ENCODE measurements at places on chromosomes 1 and 21. TPM values are rescaled to one million over a fixed set of nuclear protein-coding genes. Genes with fewer than 3 reads are reported as not detected.
A peak's percentile ranks its signal among the peaks of the same experiment; 100 is the strongest.

DNA sequence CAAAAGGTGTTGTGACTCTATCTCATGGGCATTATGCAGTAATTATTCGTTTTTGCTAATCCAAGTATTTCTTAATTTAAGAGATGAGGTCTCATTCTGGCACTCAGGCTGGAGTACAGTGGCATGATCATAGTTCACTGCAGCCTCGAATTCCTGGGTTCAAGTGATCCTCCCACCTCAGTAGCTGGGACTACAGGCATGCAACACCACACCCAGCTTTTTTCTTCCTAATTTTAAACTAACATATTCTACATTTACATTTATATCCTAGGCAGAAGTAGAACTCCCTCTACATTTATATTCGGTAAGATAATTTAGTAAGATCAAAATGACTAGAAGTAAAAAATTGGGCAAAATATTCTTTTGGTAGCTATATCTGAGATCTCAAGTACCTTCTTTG, 50.5 kb upstream of the RBM34 start:
- no peak overlapping the region for H3K4me3 ChIP-seq
- no peak overlapping the region for H3K27ac ChIP-seq
- H3K4me1 ChIP-seq = no peaks in the 10 kb centered on the region

GRCh38 chr1:219664310-219665029, 51.6 kb upstream of the ZC3H11B start:
- H3K36me3 ChIP-seq = no peaks in the 10 kb centered on the region
- H3K4me1 ChIP-seq = no peaks in the 10 kb centered on the region
- no peak overlapping the region for H3K27ac ChIP-seq
- H3K27me3 ChIP-seq = no peaks in the 10 kb centered on the region
- no peak for DNase-seq
- H3K4me3 ChIP-seq = no peak overlapping the region

- H3K36me3 ChIP-seq = no peaks in the 10 kb centered on the region
- DNase-seq = peak; percentile 87
- no peaks in the 10 kb centered on the region for H3K27me3 ChIP-seq
- H3K4me1 ChIP-seq = peaks cover 14% of the 10 kb centered on the region
These were observed 1.8 kb upstream of the CKS1B start for GRCh38 chr1:154972517-154973343.

DNA sequence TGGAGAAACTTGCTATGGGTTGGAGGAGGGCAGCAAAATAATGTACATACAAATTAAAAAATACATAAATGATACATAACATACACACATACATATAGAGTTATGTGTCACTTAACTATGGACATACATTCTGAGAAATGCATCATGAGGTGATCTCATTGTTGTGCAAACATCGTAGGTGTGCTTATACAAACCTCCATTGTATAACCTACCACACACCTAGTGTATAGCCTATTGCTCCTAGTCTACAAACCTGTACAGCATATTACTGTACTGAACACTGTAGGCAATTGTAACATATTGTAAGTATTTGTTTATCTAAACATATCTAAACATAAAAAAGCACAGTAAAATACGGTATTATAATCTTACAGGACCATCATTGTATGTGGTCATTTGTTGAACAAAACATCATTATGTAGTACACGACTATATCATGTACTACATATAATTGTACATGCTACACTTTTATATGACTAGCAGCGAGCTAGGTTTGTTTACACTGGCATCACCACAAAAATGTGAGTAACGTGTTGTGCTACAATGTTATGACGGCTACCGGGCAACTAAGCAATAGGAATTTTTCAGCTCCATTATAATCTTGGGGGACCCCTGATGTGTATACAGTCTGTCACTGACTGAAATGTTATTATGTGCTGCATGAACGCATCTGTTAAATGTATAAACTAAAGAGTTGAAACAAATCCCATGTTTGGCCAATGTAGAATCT, 35.5 kb downstream of the ITGB3BP start:
- DNase-seq = peak; percentile 20
- no peaks in the 10 kb centered on the region for H3K36me3 ChIP-seq
- no peak overlapping the region for H3K4me3 ChIP-seq
- no peak overlapping the region for H3K27ac ChIP-seq

GRCh38 chr1:89946532-89946931, 48.4 kb upstream of the ZNF326 start:
- no peaks in the 10 kb centered on the region for H3K4me1 ChIP-seq
- H3K4me3 ChIP-seq = no peak overlapping the region
- no peaks in the 10 kb centered on the region for H3K27me3 ChIP-seq
- no peaks in the 10 kb centered on the region for H3K36me3 ChIP-seq
- DNase-seq = no peak

DNA sequence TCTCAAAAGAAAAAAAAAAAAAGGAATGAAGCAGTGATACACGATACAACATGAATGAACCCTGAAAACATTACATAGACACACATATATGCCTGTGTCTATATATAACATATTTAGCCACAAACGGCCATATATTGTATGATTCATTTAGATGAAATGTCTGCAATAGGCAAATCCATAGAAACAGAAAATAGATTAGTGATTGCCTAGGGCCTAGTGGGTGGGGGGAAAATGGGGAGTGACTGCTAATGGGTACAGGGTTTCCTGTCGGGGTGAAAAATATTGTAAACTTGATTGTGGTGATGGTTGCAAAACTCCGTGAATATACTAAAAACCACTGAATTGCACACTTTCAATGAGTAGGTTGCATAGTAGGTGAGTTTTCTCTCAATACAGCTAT, 6.0 kb upstream of the H6PD start:
- no peak for DNase-seq
- H3K27me3 ChIP-seq = no peaks in the 10 kb centered on the region
- no peaks in the 10 kb centered on the region for H3K4me1 ChIP-seq
- no peak overlapping the region for H3K4me3 ChIP-seq

DNA sequence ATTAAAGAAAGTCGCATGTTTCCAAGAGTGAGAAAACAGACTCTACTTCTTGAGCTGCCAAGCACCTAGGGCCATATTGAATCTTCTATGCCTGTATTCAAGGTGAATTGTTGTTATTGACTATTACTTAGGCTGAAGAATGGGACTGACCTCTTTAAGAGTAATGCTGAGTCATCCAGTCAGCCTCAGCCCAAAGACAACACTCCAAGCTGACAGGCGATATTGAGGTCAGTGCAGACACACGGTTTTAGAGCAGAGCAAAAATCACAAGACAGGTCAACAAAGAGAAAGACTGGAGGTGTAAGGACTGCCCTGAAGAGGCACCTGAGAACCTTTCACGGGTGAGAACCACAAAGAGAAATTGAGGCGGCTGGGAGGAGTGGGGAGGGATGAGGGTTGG, 146.9 kb downstream of the MIS18A start:
- H3K27ac ChIP-seq = no peak overlapping the region
- no peak for DNase-seq
- no peaks in the 10 kb centered on the region for H3K4me1 ChIP-seq
- no peaks in the 10 kb centered on the region for H3K36me3 ChIP-seq
- no peak overlapping the region for H3K4me3 ChIP-seq

- no peaks in the 10 kb centered on the region for H3K27me3 ChIP-seq
- DNase-seq = no peak
- H3K4me3 ChIP-seq = no peak overlapping the region
- H3K4me1 ChIP-seq = peaks cover 9% of the 10 kb centered on the region
These were observed 27.1 kb upstream of the RERE start for GRCh38 chr1:8844501-8845006.

DNA sequence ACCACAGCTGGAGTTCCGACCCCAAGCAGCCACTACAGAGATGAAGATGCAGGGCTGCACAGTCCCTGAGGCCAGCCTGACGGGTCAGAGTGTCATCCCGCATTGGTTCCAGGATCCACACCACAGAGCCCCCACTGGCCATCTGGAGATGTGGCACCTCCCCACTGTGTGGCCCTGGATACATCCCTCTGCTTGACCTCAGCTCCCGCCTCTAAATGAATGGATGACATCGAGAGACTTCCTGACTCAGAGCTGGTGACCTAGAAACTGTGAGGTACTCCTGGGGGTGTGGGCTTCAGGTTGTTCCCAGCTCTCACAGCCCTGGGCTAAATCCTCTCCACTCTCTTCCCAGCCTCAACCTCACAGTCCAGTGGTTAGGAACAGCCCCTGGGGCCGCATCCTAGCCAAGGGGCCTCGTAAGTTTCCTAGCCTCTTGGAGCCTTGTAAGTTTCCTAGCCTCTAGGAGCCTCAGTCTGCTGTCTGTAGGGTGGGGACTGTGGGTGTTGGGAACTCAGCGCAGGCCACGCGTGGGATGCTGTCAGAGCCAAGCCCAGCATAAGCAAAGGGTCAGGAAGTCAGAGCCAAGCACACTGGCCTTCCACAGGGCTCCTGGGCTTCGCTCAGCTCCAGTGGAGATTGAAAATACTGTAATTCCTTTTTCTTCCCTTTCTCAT, 87.5 kb upstream of the RUNX3 start:
- H3K27me3 ChIP-seq = no peaks in the 10 kb centered on the region
- H3K27ac ChIP-seq = no peak overlapping the region
- no peaks in the 10 kb centered on the region for H3K4me1 ChIP-seq
- H3K36me3 ChIP-seq = no peaks in the 10 kb centered on the region
- no peak overlapping the region for H3K4me3 ChIP-seq

- no peaks in the 10 kb centered on the region for H3K4me1 ChIP-seq
- no peaks in the 10 kb centered on the region for H3K27me3 ChIP-seq
- no peak for DNase-seq
- H3K36me3 ChIP-seq = no peaks in the 10 kb centered on the region
These were observed 28.5 kb upstream of the RLF start for GRCh38 chr1:40132383-40133311.

GRCh38 chr1:246333855-246334254, 173.2 kb downstream of the SMYD3 start:
- H3K36me3 ChIP-seq = no peaks in the 10 kb centered on the region

DNA sequence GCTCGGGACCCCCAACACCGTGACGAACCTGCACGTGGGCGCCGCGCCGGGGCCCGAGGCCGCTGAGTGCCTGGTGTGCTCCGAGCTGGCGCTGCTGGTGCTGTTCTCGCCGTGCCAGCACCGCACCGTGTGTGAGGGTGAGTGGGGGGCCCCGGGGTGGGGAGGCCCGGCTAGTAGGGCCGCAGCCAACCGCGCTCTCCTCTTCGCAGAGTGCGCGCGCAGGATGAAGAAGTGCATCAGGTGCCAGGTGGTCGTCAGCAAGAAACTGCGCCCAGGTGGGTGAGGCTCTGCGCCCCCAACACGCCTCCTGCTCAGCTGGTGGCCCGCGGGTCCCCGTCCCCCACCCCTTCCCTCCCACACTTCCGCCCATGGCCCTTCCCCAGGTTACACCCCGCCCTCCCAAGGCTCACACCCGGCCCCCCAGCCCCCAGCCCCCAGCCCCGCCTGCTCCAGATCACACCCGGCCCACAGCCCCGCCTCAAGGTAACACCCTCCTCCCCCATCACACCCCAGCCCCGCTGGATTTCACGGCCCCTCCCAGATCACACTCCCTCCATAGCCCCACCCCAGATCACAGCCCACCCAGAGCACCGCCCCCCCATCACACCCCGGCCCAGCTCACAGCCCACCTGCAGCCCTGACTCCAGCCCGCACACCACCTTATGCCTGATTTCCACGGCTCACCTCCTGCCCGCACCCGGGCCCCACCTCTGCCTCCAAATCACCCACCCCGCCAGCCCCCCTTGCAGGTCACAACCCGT, 2.4 kb upstream of the MMP23B start:
- H3K4me3 ChIP-seq = no peak overlapping the region
- no peaks in the 10 kb centered on the region for H3K36me3 ChIP-seq
- peaks cover 9% of the 10 kb centered on the region for H3K27me3 ChIP-seq
- H3K4me1 ChIP-seq = no peaks in the 10 kb centered on the region

- no peaks in the 10 kb centered on the region for H3K4me1 ChIP-seq
- H3K27me3 ChIP-seq = no peaks in the 10 kb centered on the region
- H3K36me3 ChIP-seq = no peaks in the 10 kb centered on the region
- H3K27ac ChIP-seq = no peak overlapping the region
- DNase-seq = no peak
These were observed 14.5 kb downstream of the SYT11 start for GRCh38 chr1:155873860-155874259.

DNA sequence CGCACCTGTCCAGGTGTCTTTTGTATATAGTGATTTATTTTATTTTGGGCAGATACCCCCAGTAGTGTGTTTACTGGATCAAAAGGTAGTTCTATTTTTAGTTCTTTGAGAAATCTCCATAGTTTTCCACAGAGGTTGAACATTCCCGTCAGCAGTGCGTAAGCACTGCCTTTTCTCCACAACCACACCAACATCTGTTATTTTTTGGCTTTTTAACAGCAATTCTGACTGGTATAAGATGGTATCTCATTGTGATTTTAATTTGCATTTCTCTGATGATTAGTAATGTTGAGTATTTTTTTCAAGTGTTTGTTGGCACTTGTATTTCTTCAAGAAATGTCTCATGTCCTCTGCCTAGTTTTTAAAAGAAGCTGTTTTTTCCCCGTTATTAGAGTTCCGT, 39.2 kb downstream of the FOXJ3 start:
- no peaks in the 10 kb centered on the region for H3K4me1 ChIP-seq
- no peaks in the 10 kb centered on the region for H3K36me3 ChIP-seq
- H3K27ac ChIP-seq = no peak overlapping the region
- no peak overlapping the region for H3K4me3 ChIP-seq
- DNase-seq = no peak

GRCh38 chr1:156859523-156860112, 701 bp upstream of the INSRR start:
- H3K36me3 ChIP-seq = no peaks in the 10 kb centered on the region
- H3K4me1 ChIP-seq = peaks cover 17% of the 10 kb centered on the region
- no peak for DNase-seq
- peak overlapping the region; percentile 11 for H3K4me3 ChIP-seq

The CYP4Z1 gene
- total RNA-seq = 2.0 TPM

The H3-3A gene
- 481 TPM for total RNA-seq

The OR2L8 gene
- total RNA-seq = not detected

The RHD gene
- total RNA-seq = not detected

The FAM3B gene
- total RNA-seq = 19.4 TPM

The INAVA gene
- total RNA-seq = 27.1 TPM

The MATN1 gene
- 0.34 TPM for total RNA-seq

The ELOVL1 gene
- 62.0 TPM for total RNA-seq

The TRAF5 gene
- total RNA-seq = 8.0 TPM

The TIAM1 gene
- total RNA-seq = 6.0 TPM

All from prostate gland (tissue), 2 donors.